Right lobe of liver (tissue), 6 donors: ENCODE measurements at places on chromosomes 2 and 18. TPM values are rescaled to one million over a fixed set of nuclear protein-coding genes. Genes with fewer than 3 reads are reported as not detected.

DNA sequence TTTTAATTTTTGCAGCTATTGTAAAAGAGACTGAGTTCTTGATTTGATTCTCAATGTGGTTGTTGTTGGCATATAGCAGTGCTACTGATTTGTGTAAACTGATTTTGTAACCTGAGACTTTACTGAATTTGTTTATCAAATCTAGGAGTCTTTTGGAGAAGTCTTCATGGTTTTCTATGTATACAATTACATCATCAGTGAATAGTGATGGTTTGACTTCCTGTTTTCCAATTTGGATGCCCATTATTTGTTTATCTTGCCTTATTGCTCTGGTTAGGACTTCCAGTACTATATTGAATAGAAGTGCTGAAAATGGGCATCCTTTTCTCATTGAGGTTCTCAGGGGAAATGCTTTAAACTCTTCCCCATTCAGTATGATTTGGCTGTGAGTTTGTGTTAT, 99.7 kb downstream of the GULP1 start:
- H3K4me3 ChIP-seq: no peak overlapping the region
- H3K36me3 ChIP-seq: no peaks in the 10 kb centered on the region
- no peak for DNase-seq
- H3K27ac ChIP-seq: no peak overlapping the region
- no peaks in the 10 kb centered on the region for H3K27me3 ChIP-seq
- no peaks in the 10 kb centered on the region for H3K4me1 ChIP-seq

DNA sequence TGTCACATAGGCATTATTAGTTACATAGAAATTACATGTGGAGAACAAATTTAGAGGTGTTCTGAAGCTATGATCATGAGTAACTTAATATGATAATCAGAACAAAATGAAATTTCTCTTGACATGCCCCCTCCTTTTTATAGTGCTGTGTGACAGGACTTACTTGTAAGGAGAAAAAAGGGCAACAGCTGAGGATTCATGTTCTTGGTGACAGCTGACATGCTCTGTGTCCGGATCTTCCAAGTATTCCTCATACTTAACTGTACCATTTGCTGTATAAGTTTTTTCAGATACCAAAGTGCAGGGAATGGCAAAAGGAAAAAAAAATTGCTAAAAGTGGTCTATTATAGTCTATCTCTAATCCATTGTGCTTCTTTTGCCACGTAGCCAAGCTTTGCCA, 3.5 kb upstream of the MYL1 start:
- no peak for DNase-seq
- H3K27ac ChIP-seq: no peak overlapping the region
- H3K4me3 ChIP-seq: no peak overlapping the region
- no peaks in the 10 kb centered on the region for H3K4me1 ChIP-seq
- H3K36me3 ChIP-seq: no peaks in the 10 kb centered on the region

GRCh38 chr2:27216416-27217137, 592 bp upstream of the CAD start:
- peak overlapping the region; percentile 75 for H3K4me3 ChIP-seq
- peak overlapping the region; percentile 32 for H3K27ac ChIP-seq

DNA sequence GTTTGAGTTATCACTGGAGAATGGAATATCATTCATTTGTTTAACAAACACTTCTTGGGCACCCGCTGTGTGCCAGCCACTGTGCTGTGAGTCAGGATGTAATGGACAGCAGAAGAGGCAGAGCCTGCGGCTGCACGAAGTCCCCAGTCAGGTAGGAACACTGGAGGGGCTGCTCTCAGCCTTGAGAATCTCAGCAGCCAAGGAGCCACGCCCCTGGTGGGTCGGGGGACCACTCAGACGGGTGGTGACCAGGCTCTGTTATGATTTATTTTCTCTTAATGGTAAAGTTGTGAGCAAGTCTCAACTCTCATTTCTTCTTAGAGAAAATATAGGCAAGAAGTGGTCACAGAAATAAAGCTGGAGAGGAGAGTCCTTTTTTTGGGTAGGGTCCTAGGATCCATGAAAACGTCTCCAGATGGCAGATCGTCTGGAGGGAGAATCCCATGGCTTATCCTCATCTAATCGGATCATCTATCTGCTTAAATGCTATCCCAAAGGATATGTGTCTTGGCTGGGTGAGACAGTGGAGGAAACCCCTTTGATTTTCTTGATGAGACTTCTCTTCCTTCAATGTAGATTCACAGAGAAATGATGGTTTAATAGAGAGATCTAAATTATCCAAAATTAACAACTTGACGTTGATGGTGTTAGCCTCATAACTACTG, 129.1 kb upstream of the LGALSL start:
- DNase-seq: no peak
- no peak overlapping the region for H3K27ac ChIP-seq
- no peak overlapping the region for H3K4me3 ChIP-seq
- no peaks in the 10 kb centered on the region for H3K27me3 ChIP-seq
- H3K36me3 ChIP-seq: no peaks in the 10 kb centered on the region
- no peaks in the 10 kb centered on the region for H3K4me1 ChIP-seq

GRCh38 chr2:224162122-224162521, 123.0 kb upstream of the SERPINE2 start:
- no peak for DNase-seq
- no peaks in the 10 kb centered on the region for H3K36me3 ChIP-seq
- H3K4me1 ChIP-seq: no peaks in the 10 kb centered on the region
- no peak overlapping the region for H3K27ac ChIP-seq
- H3K4me3 ChIP-seq: no peak overlapping the region

DNA sequence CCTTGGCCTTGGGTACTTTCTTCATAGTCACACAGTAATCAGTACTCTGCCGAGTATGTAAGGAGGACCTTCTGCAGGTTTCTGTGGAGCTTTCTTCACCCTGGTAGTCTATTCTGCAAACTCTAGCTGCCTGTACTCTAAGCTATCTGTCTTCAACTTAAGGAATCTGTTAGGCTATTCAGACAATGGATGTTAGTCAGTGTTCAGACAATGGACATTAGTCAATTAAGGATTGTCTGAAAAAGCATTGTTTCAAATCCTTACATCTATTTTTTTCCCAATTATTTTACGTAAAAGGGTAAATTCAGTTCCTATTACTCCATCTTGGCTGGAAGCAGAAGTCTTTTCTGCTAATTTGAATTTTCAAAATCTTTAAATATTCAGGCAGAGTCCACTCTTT, 75.7 kb downstream of the WDR7 start:
- H3K27me3 ChIP-seq: no peaks in the 10 kb centered on the region

GRCh38 chr2:122960759-122961641, 1064.1 kb upstream of the CNTNAP5 start:
- H3K36me3 ChIP-seq: no peaks in the 10 kb centered on the region
- no peaks in the 10 kb centered on the region for H3K27me3 ChIP-seq
- no peak overlapping the region for H3K27ac ChIP-seq
- no peak for DNase-seq
- H3K4me3 ChIP-seq: no peak overlapping the region
- no peaks in the 10 kb centered on the region for H3K4me1 ChIP-seq

DNA sequence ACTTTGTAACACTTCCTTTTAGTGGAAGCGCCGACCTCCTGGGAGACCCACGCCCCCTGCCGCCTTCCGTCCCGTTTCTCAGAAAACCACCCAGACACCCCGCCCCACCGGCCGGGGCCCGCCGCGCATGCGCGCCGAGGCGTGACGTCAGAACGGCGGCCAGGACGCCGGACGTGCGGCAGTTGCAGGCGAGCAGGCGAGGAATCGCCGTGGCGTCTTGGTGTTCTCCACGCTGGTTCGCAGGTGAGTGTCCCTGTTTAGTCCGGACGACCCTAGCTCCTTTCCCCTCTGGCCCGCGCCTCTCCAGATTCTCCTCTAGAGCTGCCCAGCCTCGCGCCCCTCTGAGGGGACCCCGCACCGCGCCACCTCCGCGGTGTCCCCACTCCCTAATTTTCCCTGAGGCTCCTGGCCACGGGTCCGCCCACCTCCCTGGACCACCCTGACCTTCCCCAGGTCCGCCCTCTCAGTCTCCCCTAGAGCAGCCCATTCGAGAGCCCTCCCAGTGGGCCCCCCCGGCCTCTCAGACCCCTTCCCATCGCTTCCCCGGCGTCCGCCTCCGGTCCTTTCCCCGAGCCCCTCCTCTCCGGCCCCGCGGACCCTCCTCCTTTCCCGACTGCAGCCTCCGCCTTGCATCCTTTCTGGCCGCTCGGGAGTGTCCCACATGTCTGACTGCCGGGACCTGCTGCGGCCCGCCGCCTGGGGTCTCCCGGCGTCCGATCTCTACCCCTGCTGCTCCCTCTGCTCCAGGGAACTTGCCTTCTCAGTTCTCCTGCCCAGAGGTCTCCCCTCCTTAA, at the start of gene PLEKHB2:
TSS of gene PLEKHB2 (plus strand) at position 181 of the 794 bp plus-strand sequence. CDS start 15,606 bp downstream, outside the sequence.
- H3K27ac ChIP-seq: peak within 1 kb of the TSS; percentile 88
- DNase-seq: peak; percentile 94
- no peaks in the 10 kb centered on the region for H3K36me3 ChIP-seq

- no peak for DNase-seq
- no peak overlapping the region for H3K4me3 ChIP-seq
- H3K27ac ChIP-seq: peak overlapping the region; percentile 59
- H3K36me3 ChIP-seq: no peaks in the 10 kb centered on the region
- no peaks in the 10 kb centered on the region for H3K27me3 ChIP-seq
Measured at GRCh38 chr2:172725746-172726145, 9.9 kb upstream of the RAPGEF4 start.

Gene CROCC2
- total RNA-seq: 0.12 TPM

- no peaks in the 10 kb centered on the region for H3K27me3 ChIP-seq
- no peak overlapping the region for H3K27ac ChIP-seq
- no peak for DNase-seq
- H3K36me3 ChIP-seq: no peaks in the 10 kb centered on the region
- H3K4me3 ChIP-seq: no peak overlapping the region
Measured at GRCh38 chr2:189411860-189412259, 29.4 kb upstream of the WDR75 start.

DNA sequence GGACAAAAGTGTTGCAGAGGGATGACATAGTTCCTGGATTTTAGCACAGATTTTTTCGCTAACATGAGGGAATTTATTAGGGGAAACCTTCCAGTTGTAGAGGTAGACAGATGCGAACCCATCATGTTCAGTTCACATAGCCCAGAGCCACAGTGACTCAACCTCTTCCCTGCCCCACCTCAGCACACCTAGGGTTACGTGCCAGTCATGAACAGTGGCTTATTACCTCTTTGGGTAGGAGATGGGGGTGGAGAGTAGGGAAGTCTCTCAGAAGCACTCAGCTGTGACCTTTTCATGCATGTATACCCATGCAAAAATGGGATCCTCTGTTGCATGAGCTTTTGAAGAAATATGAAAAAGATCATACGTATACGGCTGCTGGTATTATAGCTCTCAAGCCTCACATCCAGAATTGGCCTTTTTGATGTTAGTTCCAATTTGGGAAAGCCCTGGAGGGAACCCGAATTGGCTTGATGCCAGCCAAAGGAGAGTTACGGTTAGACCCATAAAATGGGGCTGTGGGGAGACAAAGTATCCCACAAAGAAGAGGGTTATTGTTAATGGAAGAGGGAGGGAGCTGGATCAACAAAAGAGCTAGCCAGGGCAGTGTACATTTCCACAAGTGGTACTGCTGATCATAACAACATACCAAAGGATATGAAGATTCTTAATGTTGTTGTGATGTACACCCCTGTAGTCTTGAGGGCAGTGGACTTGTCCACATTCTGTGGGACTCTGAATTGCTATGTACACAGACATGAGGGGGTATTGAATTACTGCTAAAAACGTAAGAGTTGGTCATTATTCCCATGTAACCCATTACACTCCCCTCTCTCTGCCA, 4.9 kb downstream of the TANC1 start:
- no peaks in the 10 kb centered on the region for H3K4me1 ChIP-seq
- H3K4me3 ChIP-seq: no peak overlapping the region
- H3K36me3 ChIP-seq: no peaks in the 10 kb centered on the region
- no peaks in the 10 kb centered on the region for H3K27me3 ChIP-seq
- no peak overlapping the region for H3K27ac ChIP-seq

Gene UGT1A5
- 3.0 TPM for total RNA-seq

Gene HOXD10
- not detected for total RNA-seq

Gene NLRC4
- total RNA-seq: 0.62 TPM

- peaks cover 6% of the 10 kb centered on the region for H3K36me3 ChIP-seq
- H3K27ac ChIP-seq: no peak overlapping the region
- no peaks in the 10 kb centered on the region for H3K4me1 ChIP-seq
- H3K4me3 ChIP-seq: no peak overlapping the region
- no peak for DNase-seq
Measured at GRCh38 chr2:39481611-39482010, 44.5 kb upstream of the MAP4K3 start.

GRCh38 chr2:203973000-203973399, 36.4 kb downstream of the ICOS start:
- DNase-seq: no peak
- no peak overlapping the region for H3K27ac ChIP-seq

DNA sequence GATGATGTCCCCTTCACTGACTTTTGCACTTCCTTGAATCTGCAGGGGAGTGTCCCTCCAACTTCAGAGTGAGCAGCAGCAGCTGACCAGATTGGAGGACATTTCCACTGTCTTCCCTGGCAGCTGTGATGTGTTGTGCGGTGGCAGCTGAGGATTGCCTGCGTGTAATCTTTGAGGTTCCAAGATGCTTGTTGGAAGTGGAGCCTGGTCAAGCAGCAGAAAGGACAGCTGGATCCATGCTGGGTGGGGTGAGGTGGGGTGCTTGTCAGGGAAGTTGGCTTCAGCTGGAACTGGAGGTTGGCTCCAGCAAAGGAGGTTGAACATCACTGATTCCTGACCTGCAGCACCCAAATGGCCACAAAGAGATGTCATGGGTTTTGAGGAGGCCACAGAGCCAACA, 64.8 kb downstream of the ST3GAL5 start:
- H3K4me1 ChIP-seq: no peaks in the 10 kb centered on the region
- no peak overlapping the region for H3K4me3 ChIP-seq
- H3K36me3 ChIP-seq: no peaks in the 10 kb centered on the region
- no peaks in the 10 kb centered on the region for H3K27me3 ChIP-seq
- H3K27ac ChIP-seq: no peak overlapping the region

DNA sequence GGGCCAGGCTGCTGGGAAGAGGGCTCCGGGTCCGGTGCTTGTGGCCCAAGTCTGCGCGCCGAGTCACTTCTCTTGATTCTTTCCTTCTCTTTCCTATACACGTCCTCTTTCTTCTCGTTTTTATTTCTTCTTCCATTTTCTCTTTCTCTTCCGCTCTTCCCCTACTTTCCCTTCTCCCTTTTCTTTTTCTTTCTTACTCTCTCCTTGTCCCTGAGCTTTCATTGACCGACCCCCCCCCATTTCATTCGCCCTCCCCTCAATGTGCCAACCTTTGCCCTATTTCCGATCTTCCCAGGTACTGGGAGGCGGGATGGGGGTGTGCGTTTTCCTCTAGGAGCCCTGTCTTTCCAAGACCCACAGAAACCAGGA, 1.8 kb downstream of the ONECUT2 start:
- H3K27me3 ChIP-seq: no peaks in the 10 kb centered on the region
- no peaks in the 10 kb centered on the region for H3K36me3 ChIP-seq
- no peak overlapping the region for H3K27ac ChIP-seq
- H3K4me1 ChIP-seq: peaks cover 21% of the 10 kb centered on the region
- H3K4me3 ChIP-seq: peak overlapping the region; percentile 79

- no peaks in the 10 kb centered on the region for H3K36me3 ChIP-seq
- no peak overlapping the region for H3K4me3 ChIP-seq
- DNase-seq: no peak
- H3K27ac ChIP-seq: no peak overlapping the region
- H3K4me1 ChIP-seq: no peaks in the 10 kb centered on the region
Measured at GRCh38 chr2:2698182-2699120, 367.4 kb upstream of the MYT1L start.

Gene TRIM54
- total RNA-seq: 0.14 TPM

Gene RAB6C
- total RNA-seq: not detected

- H3K27ac ChIP-seq: no peak overlapping the region
- no peaks in the 10 kb centered on the region for H3K4me1 ChIP-seq
- no peak for DNase-seq
- H3K36me3 ChIP-seq: no peaks in the 10 kb centered on the region
Measured at GRCh38 chr18:6449213-6449612, 34.5 kb upstream of the L3MBTL4 start.

Gene RBM43
- 4.0 TPM for total RNA-seq

- H3K4me3 ChIP-seq: no peak overlapping the region
- no peak for DNase-seq
- H3K4me1 ChIP-seq: no peaks in the 10 kb centered on the region
- H3K36me3 ChIP-seq: no peaks in the 10 kb centered on the region
- no peak overlapping the region for H3K27ac ChIP-seq
Measured at GRCh38 chr2:18047896-18048657, 169.6 kb downstream of the KCNS3 start.
